Substantia nigra (tissue), 51 donors: ENCODE measurements at places on chromosomes 3 and 15.

DNA sequence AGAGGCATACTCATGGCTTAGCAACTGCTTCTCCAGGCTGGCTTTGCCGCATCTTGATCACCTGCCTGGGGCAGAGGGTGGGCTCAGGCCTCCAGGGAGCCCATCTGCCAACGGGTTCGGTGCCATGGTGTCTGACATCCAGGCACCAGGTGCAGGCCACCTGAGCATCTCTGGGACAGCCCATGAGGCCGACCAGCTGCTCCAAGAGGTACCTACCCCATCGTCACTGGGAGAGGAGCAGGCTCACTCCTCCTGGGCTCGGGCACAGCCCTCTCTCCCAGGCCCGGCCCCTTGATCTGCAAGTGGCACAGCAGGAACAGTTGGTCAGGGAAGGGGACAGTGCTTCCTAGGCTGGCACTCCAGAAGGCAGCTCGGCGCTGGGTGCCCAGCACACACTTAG lies 21.9 kb downstream of the TPRA1 start:
- no peak for DNase-seq

GRCh38 chr3:123576122-123576521 lies 8.7 kb downstream of the HACD2 start:
- no peak for DNase-seq

DNA sequence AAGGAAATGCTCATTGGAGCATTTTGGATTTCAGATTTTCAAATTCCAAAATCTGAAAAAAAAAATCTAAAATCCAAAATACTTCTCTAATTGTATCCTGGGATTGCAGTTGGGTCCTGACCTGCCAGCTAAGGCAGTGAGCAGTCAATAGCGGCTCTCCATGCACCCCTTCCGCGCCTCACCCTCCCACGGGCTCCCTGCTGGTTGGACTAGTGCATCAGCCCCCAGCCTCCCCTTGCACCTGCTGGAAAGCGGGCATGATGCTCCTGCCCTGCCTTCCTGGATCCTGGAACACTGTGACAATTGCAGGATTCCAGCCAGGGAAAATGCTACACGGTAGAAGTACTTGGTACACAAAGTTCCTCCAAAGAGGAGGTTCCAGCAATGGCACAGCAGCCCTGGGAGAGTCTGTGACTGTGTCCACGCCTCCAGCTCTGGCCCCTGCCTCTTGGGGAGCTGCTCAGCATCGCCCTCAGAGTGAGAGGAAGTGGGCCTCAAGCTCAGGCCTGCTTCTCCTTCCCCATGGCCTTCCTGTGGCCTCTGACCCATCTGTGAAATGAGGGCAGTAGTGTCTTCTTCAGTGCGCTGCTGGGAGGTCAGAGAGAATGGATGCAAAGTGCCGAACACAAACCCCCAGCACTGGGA lies 39.5 kb upstream of the CHRNB4 start:
- no peak for DNase-seq

DNA sequence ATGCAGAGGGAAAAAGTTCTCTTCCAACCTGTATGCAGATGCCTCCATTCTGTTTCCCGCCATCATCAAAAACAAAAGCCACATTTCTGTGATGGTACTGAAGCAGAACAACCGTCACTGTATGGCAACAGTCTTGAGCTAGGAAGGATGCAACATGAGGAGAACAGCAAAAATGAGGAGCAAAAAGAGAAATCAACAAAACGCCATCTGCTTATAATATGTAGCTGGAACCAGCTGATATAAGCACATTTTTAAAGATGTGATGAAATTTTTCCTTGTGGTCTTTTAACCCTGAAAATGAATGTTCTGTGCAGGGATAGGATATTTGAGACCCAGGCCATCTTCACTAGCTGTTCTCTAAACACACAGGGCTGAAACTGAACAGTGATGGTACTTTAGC lies 287.0 kb downstream of the ZIC4 start:
- no peak for DNase-seq

- no peak for DNase-seq
Measured at GRCh38 chr3:108031895-108032294, 58.9 kb downstream of the CD47 start.

- no peak for DNase-seq
Measured at GRCh38 chr3:101858464-101859030, 9.2 kb downstream of the NFKBIZ start.

- DNase-seq = no peak
Measured at GRCh38 chr3:185325946-185326791, 36.8 kb upstream of the MAP3K13 start.

- no peak for DNase-seq
Measured at GRCh38 chr3:70857916-70858315, 545.5 kb upstream of the MDFIC2 start.

DNA sequence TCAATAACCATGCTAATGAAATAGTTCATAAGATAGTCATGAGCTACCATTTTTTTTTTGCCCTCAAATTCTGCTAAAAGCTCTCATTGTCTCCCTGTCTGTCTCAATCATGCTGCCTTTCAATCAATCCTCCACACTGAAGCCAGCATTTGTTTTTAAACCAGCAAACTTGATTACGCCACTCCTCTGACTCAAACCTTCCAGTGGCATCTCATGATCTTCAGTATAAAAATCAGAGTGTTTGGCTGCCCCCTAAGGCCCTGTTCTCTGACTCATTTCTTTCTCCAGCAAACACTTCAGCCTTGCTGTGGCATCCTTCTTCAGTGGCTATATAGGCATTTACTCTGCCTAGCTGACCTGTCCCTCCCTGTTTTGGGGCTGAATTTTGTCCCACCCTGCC lies 36.0 kb upstream of the EOMES start:
- DNase-seq = no peak

DNA sequence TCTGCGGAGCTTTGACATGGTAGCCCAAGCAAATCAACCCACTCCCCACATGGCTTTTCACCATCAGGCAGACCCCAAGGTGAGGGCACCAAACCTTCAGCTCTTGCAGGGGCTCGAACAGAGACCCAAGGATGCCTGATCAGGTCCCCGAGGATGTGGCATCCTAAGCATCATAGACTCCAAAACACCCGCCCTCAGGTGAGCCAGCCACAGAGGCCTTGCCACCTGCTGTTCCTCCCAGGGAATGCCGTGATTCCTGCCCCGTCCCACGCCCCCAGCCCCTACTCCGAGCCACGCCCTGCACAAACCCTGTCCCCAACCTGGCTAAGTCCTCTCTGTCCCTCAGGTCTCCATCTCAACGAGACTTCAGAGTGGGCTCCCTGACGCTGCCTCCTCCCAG lies 34.7 kb upstream of the SLC41A3 start:
- DNase-seq = no peak

DNA sequence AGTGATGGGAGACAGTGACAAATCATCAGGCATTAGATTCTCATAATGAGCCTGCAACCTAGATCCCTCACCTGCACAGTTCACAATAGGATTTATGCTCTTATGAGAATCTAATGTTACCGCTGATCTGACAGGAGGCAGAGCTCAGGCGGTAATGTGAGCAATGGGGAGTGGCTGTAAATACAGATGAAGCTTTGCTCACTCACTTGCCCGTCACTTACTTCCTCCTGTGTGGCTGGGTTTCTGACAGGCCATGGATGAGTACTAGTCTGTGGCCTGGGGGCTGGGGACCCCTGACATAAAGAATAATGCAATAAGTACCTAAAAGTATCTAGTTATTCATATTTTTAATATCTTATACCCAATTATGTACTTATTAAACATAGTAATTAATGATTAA lies 15.6 kb downstream of the IQCB1 start:
- no peak for DNase-seq

DNA sequence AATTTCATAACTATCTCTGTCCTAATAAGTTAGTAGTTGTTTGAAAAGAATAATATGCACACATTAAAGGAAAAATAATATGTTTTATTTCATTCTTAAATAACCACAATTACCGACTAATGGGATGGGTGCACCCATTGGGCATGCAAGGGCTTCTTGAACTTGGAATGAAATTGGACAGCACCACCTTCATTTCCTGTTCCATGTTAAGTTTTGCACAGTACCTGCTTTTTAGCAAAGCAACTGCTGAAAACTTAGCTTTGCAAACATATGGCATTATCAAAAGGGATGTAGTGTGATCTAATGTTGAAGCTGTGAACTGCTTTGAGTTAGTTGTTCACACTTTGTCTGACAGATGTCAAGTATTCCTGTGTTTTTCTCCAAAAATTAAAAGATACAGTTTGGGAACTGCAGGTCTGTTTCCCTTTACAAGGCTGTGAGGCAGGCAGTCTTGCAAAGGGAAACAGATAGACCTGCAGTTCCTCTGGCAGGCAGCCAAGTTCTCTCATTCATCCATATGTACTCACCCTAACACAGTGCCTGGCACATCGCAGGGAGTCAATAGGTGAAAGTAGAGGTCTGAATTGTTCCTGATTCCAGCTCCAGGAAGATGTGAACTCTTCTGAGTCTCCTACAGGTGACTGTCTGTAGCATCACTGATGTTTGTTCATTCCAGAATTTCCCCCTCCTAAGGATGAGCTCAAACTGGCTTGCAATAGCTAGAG lies 64.3 kb upstream of the GOLGA8B start:
- DNase-seq = no peak

GRCh38 chr3:94615275-94616065 lies 552.6 kb downstream of the NSUN3 start:
- DNase-seq = peak; percentile 35

GRCh38 chr3:130850044-130850797 lies 43.7 kb upstream of the ATP2C1 start:
- peak; percentile 18 for DNase-seq

DNA sequence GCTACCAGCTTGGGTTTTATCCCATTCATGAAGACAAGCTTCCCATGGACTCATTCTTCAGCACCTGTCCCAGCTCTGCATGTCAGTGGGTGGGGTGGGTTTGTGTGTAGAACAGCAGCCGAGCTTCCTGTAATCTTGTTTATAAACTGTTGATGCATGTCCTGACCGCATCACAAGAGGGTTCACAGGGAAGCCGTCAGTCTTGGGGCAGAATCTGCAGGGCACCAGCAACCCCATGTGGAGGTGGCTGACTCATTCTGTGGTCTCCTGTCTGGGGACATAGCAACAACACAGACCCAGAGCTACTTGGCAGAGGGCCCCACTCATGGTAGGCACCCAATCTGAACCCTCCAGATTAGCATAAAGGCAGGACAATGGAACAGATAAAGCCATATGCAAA lies 35.6 kb downstream of the DAPK2 start:
- no peak for DNase-seq

GRCh38 chr3:36991923-36992805 lies 767 bp downstream of the EPM2AIP1 start:
- DNase-seq = no peak

- no peak for DNase-seq
Measured at GRCh38 chr3:98914210-98915080, 12.9 kb upstream of the DCBLD2 start.

DNA sequence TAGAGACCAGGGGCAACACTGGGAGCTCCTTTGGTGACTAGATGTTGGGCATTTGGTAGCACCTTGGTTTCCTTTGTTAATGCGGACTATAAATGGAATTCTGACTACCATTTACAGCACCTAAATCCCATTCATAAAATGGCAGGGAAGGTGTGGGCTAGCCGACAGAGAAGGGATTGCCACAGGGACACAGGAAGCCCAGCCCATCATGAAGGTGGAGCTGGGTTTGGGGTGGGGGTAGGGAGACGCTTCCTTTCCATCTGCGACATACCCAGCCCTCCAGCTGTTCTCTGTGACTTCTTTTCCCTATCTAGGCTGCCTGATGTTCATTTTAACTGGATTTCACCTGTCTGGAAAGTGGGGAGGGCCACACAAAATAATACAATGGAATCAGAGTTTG lies 21.0 kb downstream of the ABHD2 start:
- no peak for DNase-seq

DNA sequence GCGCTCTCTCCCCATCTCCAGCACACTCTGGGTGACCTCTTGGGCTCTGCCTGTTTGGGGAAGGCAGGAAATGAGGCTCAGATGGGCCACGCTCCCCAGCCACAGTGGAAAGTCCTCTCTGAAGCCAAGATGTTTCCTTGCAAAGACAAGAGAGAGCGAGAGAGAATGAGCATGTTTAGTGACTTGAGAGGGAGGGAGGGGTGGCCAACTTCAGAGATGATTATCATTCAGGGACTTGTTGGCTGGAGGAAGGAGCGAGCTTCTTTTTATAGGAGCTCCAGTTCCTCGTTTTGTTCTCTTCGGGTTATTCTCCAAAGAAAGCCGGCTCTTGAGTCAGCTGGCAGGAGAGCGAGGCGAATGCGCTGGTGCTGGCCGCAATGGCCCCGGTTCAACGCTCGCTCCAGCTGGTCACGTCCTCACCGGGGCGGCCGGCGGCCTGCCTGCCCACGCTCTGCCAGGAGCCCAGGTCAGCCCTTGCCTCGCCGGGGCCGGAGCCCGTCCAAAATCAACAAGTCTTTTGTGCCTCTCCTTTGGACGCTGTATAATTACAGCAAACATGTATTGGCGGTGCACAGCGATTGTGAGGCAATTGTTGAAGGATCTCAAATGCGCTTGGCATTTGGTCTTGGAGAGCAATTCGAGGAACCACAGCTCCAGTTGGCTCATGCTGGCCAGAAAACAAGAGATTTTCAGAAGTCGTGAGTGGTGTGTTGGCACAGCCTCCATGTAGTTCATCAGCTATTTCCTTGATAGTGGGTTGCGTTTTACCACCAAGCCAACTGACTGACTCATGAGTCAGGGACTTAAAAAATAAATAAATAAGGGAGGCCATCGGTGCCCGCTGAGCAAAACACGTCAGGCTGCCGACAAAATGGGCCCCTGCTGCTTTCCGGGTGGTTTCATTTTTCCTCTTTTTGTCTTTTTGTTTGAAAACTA lies 288.6 kb downstream of the UACA start:
- DNase-seq = peak; percentile 25

- DNase-seq = no peak
Measured at GRCh38 chr3:10238345-10239183, 9.7 kb upstream of the TATDN2 start.

GRCh38 chr15:84616235-84616634 lies 15.4 kb downstream of the ZSCAN2 start:
- DNase-seq = no peak

DNA sequence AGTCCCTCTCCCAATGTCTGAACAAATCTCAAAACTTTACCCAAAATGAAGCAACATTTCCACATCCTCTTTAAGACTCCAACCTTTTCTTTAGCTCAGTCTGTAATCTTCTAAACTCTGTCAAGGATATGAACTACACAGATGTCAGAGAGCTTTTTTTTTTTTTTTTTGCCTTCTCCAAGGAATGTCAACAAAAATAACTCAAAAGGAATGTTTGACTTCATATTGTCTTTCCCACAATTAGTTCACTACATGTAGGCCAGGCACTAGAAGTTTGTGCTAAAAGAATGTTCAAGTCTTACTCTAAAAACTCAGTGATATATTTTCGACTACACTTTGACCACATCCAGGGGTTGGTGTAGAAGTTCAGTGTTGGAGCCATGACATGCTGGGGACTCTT lies 37.1 kb downstream of the ADAMTS9 start:
- DNase-seq = no peak
